Activated T-cell treated with anti-CD3 and anti-CD28 coated beads, Interleukin-2, amount 50 U/mL, for 72 hours (primary cell): ENCODE measurements at places on chromosomes 16 and 17.
A peak's percentile ranks its signal among the peaks of the same experiment; 100 is the strongest.

DNA sequence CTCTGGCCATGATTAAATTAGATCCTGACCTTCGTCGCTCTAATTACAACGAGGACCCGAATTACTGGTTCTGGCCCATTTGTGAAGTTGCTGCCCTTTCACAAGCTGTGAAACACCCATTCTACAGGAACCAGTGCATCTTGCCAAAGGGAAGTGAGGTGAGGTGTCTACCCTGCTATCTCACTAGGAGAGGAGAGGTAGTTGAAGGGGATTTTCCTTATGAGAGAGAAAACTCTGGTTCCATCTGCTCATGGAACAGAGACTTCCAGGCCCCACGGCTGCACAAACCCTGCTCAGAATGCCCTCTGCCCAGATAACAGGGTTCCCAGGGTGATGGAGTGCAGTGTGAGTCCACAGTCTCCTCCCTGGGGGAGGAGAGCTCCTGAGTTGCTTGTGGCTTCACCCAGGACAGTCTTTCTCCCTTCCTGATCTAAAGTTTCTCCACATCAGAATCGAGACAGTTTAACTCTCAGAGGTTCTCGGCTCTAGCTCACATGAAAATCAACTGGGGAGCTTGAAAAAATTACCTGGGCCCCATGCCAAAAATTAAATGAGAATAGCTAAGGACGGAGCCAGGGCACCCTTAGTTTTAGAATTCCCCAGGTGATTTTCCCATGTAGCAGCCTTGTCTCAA is 7.8 kb upstream of the SSTR2 start:
- peaks cover 4% of the 10 kb centered on the region for H3K36me3 ChIP-seq
- no peak overlapping the region for H3K27ac ChIP-seq

DNA sequence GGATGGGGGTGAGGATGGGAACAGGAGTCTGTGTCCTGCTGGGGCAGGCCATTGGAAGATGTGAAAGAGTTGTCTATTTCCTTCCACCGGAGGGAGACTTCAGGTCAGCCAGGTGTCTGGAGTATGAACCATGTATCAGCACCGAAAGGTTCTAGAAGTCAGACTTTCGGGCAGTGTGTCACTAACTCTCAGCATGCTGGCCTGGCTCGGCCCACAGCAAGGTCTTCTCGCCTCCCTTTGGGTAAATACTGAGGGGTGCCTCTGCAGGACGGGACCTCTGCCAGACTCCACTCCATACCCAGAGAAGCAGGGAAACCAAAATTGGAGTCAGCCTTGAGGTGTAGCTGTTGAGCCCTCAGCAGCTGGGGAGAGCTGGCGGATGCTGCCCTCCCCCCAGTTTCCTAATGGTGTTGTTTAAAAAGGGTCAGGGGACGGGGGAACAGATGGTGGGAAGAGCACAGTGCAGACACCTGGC is 507 bp downstream of the CIITA start:
- H3K27ac ChIP-seq = no peak overlapping the region
- peaks cover 79% of the 10 kb centered on the region for H3K4me1 ChIP-seq
- H3K4me3 ChIP-seq = peak overlapping the region; percentile 86
- DNase-seq = no peak
- peaks cover 91% of the 10 kb centered on the region for H3K27me3 ChIP-seq
- H3K36me3 ChIP-seq = peaks cover 2% of the 10 kb centered on the region

- H3K4me3 ChIP-seq = peak overlapping the region; percentile 90
- no peaks in the 10 kb centered on the region for H3K27me3 ChIP-seq
- no peaks in the 10 kb centered on the region for H3K36me3 ChIP-seq
- DNase-seq = peak; percentile 28
- peaks cover 75% of the 10 kb centered on the region for H3K4me1 ChIP-seq
Observed at GRCh38 chr17:78379131-78379491, 662 bp downstream of the PGS1 start.

GRCh38 chr16:85948138-85948509 is 49.2 kb downstream of the IRF8 start:
- no peak overlapping the region for H3K27ac ChIP-seq
- DNase-seq = no peak
- no peaks in the 10 kb centered on the region for H3K36me3 ChIP-seq
- H3K27me3 ChIP-seq = peaks cover 33% of the 10 kb centered on the region
- peaks cover 77% of the 10 kb centered on the region for H3K4me1 ChIP-seq
- H3K4me3 ChIP-seq = peak overlapping the region; percentile 54

GRCh38 chr16:50574745-50575136 is 26.5 kb downstream of the NKD1 start:
- H3K27me3 ChIP-seq = no peaks in the 10 kb centered on the region
- no peaks in the 10 kb centered on the region for H3K36me3 ChIP-seq
- H3K4me1 ChIP-seq = peaks cover 5% of the 10 kb centered on the region

GRCh38 chr16:48608871-48609651 is 919 bp downstream of the N4BP1 start:
- peak; percentile 48 for DNase-seq
- H3K4me1 ChIP-seq = peaks cover 43% of the 10 kb centered on the region
- no peak overlapping the region for H3K4me3 ChIP-seq
- H3K27me3 ChIP-seq = no peaks in the 10 kb centered on the region

GRCh38 chr16:50908468-50908867 is 166.6 kb downstream of the CYLD start:
- peaks cover 27% of the 10 kb centered on the region for H3K27me3 ChIP-seq
- DNase-seq = no peak
- no peaks in the 10 kb centered on the region for H3K4me1 ChIP-seq
- H3K27ac ChIP-seq = no peak overlapping the region
- H3K36me3 ChIP-seq = no peaks in the 10 kb centered on the region

DNA sequence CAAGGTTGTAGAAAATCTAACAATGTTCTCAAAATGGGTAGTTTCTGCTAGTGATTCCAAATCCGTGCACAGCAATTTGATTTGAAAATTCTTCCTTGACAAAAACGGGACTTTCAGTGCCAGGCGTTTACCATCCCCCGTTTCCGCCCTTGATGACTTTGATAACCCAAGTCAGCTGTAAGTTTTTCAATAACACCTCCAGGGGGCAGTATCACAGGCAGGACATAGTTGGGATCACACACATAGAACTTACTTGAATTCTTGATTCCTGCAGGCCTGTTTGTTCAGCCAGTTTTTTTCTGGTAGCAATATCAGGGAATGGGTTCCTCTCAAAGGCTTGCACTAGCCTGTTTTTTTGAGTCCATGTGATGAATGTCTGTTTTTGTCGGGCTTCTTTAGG is 5.6 kb downstream of the DUXB start:
- H3K4me3 ChIP-seq = no peak overlapping the region
- DNase-seq = no peak
- no peak overlapping the region for H3K27ac ChIP-seq

- DNase-seq = no peak
- H3K36me3 ChIP-seq = peaks cover 6% of the 10 kb centered on the region
- H3K4me1 ChIP-seq = peaks cover 8% of the 10 kb centered on the region
Observed at GRCh38 chr17:791829-792228, 9.7 kb downstream of the MRM3 start.

- no peak overlapping the region for H3K4me3 ChIP-seq
- H3K4me1 ChIP-seq = peaks cover 8% of the 10 kb centered on the region
- H3K27me3 ChIP-seq = peaks cover 42% of the 10 kb centered on the region
- DNase-seq = no peak
Observed at GRCh38 chr17:38507436-38507835, 79.2 kb downstream of the ARHGAP23 start.

- H3K4me3 ChIP-seq = no peak overlapping the region
- H3K36me3 ChIP-seq = peaks cover 11% of the 10 kb centered on the region
- peak overlapping the region; percentile 7 for H3K27ac ChIP-seq
- DNase-seq = no peak
Observed at GRCh38 chr16:14586637-14587305, 43.3 kb downstream of the PARN start.

- H3K36me3 ChIP-seq = no peaks in the 10 kb centered on the region
- no peak for DNase-seq
- no peaks in the 10 kb centered on the region for H3K4me1 ChIP-seq
- H3K27me3 ChIP-seq = no peaks in the 10 kb centered on the region
- no peak overlapping the region for H3K27ac ChIP-seq
- H3K4me3 ChIP-seq = no peak overlapping the region
Observed at GRCh38 chr17:13925579-13925978, 143.7 kb upstream of the COX10 start.

DNA sequence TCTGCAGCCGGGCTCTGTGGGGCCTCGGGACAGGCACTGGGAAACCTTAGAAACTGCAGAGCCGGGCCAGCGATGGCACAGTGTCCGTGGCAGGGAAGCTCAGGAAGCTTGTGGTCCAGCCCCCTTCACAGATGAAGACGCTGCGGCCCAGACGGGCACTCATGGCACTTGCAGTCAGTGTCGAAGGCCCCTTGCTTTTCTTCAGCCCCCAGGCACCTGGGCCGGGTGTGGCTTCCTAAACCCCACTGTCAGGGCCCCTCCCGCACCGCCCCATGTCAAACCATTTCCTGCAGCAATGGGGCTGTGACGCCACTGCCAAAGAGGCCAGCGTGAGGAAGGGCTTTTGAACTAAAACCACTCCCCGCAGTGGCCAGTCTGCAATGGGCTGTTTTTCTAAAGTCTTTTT is 164.0 kb downstream of the LAT start:
- H3K36me3 ChIP-seq = peaks cover 1% of the 10 kb centered on the region
- no peaks in the 10 kb centered on the region for H3K27me3 ChIP-seq
- DNase-seq = peak; percentile 71
- peaks cover 49% of the 10 kb centered on the region for H3K4me1 ChIP-seq
- peak overlapping the region; percentile 69 for H3K4me3 ChIP-seq

DNA sequence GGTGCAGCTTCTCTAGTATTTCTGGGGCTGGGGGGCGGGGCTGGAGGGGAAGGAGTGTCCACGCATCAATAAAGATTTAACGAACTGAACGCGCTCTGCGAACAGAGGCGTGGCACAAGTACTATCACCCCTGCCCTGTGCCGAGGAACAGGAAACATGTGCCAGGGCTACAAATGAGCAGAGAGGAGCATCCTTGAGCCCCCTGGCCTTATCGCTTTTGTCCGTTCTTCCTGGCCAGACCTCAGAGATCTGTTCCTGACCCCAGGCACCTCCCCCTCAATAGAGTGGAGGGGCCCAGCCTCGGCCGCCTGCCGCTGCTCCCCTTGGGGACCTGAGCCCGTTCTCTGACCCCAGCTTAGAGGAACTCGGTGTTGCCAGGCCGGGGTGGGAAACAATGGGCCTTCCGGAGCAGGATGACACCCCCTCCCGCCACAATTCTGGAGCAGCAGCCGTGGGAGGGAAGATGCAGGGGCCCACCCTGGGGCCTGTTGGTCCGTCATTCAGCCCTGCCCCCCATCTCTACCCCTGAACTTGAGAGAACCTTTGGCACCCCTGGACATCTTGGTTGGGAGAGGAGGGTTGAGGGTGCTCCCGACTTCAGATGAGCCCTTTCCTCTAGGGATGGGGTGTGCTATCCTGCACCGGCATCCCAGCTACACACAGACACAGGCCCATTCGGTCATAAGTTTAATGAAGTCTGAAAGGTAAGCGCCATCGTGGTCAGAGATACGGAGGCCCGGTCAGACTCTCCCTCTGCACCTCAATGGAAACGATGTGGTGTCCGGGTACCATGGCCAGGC is 1.1 kb downstream of the NAA38 start:
- no peak for DNase-seq
- no peak overlapping the region for H3K4me3 ChIP-seq
- H3K4me1 ChIP-seq = peaks cover 13% of the 10 kb centered on the region

DNA sequence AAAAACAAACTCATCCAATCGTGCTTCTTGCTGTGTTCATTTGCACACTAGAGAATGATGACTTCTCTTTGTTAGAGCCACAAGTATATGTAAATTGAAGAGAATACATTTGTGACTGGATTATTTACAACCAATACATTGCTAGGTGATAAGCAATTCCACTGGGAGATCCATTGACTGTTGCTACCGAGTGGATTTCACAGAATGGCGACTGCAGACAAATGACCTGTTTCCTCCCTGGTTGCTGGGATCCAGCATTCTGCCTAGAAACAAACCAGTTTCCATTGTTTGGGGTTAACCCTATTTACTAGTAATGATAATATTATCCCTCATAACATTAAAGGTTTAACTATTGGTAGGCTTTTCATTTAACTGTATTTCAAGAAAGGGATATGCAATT is 36.9 kb upstream of the CPHXL start:
- DNase-seq = no peak
- no peak overlapping the region for H3K4me3 ChIP-seq
- no peak overlapping the region for H3K27ac ChIP-seq
- peaks cover 12% of the 10 kb centered on the region for H3K4me1 ChIP-seq
- H3K36me3 ChIP-seq = no peaks in the 10 kb centered on the region
- peaks cover 12% of the 10 kb centered on the region for H3K27me3 ChIP-seq

DNA sequence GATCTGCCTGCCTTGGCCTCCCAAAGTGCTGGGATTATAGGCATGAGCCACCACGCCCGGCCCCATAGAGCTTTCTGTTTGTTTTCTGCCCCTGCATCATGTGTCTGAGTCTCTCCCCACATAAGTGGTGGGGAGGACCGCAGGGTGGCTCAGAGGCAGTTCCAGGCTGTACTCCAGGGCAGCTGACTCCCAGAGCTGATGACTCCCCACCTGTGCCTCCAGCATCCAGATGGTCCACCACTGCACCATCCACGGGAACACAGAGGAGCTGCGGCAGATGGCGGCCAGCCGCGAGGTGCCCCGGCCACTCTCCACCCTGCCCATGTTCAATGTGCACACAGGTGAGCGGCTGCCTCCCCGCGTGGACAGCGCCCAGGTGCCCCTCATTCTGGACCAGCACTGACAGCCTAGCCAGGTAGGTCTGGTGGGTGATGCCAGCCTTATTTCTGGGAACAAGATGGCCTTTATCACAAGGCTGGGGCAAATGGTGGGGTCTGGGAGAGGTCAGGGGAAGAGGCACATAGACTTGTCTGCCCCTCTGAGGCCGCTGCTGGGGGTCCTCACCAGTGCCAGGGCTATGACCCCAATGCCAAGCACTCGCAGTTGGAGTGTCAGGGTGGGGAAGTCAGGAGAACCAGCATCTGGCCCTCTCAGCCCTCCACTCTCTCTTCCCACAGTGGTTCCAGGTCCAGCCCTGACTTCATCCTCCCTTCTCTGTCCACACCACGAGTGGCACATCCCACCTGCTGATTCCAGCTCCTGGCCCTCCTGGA is 9.4 kb downstream of the SGCA start:
- H3K36me3 ChIP-seq = no peaks in the 10 kb centered on the region
- no peak overlapping the region for H3K4me3 ChIP-seq
- H3K4me1 ChIP-seq = peaks cover 15% of the 10 kb centered on the region
- no peak for DNase-seq
- no peak overlapping the region for H3K27ac ChIP-seq

- peaks cover 7% of the 10 kb centered on the region for H3K36me3 ChIP-seq
- peaks cover 15% of the 10 kb centered on the region for H3K27me3 ChIP-seq
- H3K4me3 ChIP-seq = peak overlapping the region; percentile 80
- DNase-seq = peak; percentile 74
Observed at GRCh38 chr16:88634141-88634993, 4.0 kb upstream of the IL17C start.
